Suppressor macrophage treated with lipopolysaccharide for 4 hours (primary cell): ENCODE measurements at places on chromosomes 16 and 17.

GRCh38 chr17:14307560-14308024, 6.7 kb downstream of the HS3ST3B1 start:
- no peak for DNase-seq

GRCh38 chr17:19384723-19385391, 2.1 kb downstream of the MFAP4 start:
- DNase-seq = no peak

DNA sequence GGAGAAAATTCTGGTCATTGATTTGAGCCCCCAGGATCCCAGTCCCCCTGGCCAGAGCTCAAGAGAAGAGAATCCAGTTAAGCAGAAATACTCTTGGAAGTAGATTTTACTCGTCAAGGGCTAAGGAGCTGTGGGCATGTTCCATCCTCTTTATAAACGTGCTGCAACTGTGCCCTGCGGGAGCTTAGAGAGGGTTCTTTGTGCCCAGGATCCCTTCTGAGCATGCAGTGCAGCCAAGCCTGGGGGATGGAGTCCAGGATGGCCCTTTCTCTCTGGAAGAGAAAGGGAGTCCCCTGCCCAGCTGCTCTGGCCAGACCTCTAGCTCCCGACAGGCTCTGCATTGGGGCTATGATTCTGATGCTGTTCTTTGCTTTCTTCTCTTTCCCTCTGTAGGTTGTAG, 9.5 kb upstream of the LGALS9 start:
- DNase-seq = no peak

- peak; percentile 56 for DNase-seq
Observed at GRCh38 chr17:50218771-50219315, 17.4 kb upstream of the COL1A1 start.

DNA sequence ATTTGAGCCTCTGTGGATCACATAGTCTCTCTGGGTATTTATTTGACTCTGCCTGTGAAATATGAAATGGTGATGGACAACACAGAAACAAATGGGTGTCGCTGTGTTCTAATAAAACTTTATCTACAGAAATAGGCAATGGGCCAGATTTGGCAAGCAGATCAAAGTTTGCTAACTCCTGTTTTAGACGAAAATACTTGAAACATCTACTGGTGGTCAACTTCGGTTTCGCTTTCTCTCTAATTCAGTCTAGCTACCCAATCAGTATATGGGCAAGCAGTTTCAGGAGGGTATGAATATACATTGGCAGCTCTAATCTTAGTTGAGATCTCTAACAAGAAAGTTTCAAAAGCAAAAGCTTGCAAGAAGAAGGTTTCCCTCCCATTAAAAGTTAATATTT, 60.1 kb upstream of the DYNLRB2 start:
- DNase-seq = no peak

- no peak for DNase-seq
Observed at GRCh38 chr16:21584817-21585216, 14.6 kb upstream of the METTL9 start.

DNA sequence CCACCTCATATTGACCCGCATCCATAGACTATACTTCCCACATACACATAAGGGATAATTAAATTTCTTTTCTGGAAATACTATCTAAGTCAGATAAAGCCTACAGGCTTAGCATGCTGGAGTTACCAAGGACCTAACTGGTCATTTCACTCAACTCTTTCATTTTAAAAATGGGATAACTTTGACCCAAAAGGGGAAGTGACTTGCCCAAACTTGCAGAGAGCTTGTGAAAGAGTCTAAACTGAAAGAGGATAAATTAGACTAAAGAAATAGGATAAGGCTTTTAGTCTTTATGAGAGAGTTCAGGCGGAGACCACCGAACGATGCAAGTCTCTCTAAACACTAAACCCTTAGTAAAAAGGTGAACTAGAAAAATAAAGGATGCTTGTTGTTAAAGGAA, 3.9 kb upstream of the KRT33A start:
- peak; percentile 43 for DNase-seq

DNA sequence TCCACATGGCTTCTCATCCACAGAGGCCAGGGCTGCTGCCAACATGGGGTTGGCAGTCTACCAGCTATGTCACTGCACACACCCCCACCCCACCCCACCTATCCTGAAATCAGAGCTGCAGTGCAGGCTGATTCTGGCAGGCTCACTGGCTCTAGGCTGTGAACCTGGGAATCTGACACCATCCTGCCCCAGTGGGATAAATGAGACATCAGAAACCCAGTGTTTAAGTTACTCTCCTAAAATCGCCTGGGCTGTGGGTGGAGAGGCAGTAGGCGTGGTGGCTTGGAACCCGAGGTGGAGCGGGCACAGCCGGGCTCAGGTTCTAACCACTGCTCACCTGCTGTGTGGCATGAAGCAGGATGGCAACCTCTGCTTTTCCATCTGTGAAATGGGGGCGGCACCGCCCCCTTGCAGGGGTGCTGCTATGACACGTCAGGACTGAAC, 5.6 kb downstream of the SLC38A8 start:
- DNase-seq = no peak

DNA sequence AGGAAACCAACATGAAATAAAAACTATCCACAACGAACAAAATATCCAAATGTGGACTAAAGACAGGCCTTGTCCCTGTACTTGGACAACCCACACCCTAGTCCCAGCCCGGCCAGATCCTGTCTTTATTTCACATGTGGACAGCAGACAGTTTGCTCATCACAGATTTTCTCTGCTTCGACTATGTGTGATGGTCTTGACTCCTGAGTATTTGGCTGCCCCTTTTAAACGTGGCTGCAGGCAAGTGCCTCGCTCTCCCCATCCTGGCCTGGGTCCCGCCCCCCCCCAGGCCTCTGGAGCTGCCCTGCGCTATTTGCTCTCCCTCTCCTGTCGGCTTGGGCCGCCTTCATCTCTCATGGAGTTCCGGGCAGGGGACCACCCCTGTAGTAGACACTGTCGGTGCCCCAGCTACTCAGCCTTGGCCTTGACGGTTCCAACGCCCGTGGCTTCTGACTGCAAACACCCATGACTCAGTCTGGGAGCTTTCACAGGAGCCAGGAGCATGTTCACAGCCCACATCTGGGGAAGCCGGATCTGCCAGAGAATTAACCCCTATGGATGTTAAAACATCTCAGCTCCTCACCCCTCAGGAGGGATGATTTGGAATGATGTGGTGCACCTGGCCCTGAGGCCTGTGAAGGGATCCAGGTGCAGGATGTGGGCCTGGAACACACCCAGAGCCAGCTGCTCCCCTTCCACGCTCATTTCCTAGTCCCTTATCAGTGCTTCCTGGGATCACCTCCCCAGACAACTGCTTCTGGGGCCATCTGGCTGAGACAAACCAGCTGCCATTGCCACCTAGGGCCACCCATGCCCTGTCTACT, 229.7 kb upstream of the RPL38 start:
- no peak for DNase-seq

GRCh38 chr17:79970576-79971068, 65.0 kb downstream of the TBC1D16 start:
- peak; percentile 72 for DNase-seq

GRCh38 chr16:68785715-68786114, 48.6 kb downstream of the CDH1 start:
- DNase-seq = no peak

DNA sequence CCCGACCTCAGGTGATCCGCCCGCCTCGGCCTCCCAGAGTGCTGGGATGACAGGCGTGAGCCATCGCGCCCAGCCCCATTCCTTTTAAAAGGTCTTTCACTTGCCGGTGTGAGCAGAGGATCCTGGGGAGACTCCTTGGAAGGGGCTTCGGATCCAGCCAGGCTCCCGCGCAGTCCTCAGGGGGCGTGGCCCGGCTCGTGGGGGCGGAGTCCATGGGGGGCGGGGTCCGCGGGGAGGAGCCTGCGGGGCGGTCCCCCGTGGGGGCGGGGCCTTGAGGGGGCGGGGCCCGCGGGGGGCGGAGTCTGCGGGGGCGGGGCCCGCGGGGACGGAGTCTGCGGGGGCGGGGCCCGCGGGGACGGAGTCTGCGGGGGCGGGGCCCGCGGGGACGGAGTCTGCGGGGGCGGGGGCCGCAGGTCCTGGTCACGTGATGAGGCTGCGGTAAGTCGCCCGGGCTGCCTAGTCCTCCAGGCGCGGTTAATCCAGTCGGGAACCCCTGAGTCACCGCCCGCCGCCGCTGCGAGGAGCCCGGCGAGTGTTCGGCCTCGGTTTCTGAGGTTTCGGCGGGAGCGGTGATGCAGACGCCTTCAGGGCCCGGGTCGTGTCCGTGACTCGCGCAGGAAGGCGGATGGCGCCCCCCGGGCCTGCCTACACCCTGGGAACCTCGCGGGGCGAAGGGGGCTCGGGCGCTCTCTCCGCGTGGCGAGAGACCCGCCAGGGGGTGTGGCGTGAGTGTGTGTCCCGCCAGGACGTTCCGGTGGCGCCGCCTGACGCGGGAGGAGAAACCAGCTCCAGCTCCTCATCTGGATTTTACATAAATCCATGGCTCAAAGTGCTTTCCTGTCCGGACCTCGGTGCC, 23.6 kb upstream of the ABR start:
- peak; percentile 89 for DNase-seq

- no peak for DNase-seq
Observed at GRCh38 chr17:82175201-82175600, 37.4 kb downstream of the CCDC57 start.

- no peak for DNase-seq
Observed at GRCh38 chr16:4263504-4264436, 9.1 kb downstream of the TFAP4 start.

GRCh38 chr16:50839920-50840729, 98.2 kb downstream of the CYLD start:
- no peak for DNase-seq

DNA sequence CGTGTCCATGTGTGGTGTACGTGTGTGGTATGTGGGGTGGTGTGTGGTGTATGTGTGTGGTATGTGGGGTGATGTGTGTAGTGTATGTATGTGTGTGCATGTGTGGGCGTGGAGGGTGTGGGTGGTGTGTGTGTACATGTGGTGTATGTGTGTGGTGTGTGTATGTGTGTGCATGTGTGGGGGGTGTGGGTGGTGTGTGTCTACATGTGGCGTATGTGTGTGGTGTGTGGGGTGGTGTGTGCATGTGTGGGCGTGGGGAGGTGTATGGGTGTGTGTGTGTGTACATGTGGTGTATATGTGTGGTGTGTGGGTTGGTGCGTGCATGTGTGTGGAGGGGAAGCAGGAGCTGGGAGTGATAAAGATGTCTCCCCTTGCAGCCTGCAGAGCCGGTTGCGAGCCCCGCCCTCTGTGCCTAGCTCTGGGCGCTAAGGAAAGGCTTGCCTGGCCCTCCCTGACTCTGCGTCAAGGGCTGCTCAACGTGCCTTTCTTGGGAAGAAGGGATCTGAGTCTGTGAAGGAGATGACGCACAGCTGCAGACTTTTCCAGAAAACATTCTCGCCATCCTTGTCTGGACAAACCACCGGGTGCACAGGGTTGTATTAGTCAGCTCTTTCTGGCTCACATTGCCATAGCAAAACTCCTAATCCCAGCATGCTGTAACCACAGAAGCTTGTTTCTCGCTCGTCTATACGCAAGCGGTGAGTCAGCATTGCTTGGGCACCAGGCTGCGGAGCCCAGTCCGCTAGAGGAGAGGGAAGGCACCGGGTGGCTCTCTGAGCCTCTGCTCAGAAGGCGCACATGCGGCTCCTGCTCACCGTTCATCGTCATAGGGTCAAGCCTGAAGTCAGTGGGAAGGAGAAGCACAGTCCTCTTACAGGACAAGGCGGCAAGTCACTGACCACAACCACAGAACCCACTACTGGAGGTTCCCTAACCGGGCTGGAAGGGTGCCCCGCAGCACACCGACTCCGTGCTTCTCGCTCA, 2.0 kb upstream of the CD300H start:
- DNase-seq = peak; percentile 99

- no peak for DNase-seq
Observed at GRCh38 chr16:19645557-19645981, 72.5 kb downstream of the KNOP1 start.

- no peak for DNase-seq
Observed at GRCh38 chr17:55059724-55060123, 91.2 kb downstream of the STXBP4 start.

DNA sequence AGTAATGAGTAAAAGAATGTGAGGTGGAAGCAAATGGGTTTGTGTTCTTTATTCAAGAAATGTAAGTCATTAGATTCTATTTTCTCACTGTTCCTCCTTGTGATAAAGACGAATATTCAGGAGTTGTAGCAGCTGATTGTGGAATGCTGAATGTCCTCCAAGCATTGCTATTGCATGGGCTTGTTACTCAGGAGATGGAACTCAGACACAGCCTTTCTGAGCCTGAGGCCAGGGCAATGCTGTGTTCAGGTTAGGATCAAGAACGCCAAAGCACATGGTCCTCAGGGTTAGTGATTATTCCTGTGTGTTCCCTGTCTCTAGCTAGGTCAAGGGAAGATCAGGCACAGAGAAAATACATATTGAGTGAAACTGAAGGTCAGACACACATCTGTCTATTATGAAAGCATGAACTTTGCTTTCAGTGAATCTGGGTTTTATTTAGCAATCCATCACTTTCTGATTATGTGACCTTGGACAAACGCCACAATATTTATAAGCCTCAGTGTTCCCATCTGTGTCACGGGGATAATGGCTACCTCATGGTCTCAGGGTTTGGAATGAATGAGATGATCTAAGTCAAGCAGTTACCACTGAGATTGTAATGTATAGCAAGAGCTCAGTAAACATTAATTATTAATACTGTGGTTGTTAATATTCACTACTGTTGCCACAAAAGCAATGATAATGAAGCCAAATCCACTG, 426.8 kb upstream of the DYNLRB2 start:
- no peak for DNase-seq

GRCh38 chr16:67653789-67654402, 6.2 kb downstream of the ACD start:
- DNase-seq = no peak

DNA sequence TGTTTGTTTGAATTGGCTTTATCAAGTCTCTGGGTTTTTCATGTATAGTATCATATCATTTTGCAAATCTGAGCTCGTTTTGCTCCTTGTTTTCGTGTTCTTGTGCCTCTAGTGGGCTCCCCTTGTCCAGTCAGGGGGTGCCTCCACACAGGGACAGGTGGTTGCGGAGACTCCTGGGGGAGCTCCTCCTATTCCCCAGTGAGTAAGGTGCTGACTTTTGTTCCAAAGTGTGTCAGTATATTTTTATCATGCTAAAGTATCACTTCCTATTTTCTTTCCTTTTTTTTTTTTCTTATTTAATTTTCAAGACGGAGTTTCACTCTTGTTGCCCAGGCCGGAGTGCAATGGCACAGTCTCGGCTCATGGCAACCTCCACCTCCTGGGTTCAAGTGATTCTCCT, 30.3 kb upstream of the IL17C start:
- peak; percentile 10 for DNase-seq

DNA sequence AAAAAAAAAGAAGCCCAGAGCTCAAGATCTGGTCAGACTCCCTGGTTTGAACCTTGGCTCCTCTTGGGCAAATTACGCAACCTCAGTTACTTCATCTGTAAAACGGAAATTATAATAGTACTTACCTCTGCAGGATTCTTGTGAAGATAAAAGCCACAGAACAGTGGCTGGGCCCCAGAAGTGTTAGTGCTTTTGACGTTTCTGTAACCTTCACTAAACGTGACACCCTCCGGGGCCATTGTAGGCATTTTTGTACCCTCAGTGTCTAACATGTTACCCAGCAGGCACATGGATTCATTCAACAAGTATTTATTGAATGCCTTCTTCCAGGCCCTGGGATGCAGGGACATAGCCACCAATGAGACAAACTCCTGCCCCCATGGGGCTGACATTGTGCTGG, 58.0 kb downstream of the PITPNC1 start:
- DNase-seq = peak; percentile 70

DNA sequence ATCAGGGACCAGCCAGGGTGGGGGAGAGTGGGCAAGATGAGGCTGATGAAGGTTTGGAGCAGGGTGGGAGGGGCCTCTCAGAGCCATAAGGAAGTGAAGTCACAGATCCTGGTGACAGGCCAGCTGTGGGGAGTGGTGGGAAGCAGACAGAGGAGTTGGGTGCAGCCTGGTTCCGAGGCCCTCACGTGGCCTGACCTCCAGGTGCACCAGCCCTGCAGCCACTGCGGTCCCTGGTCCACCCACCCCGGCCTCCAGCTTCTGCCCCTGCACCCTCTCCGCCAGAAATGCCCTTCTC, 3.9 kb upstream of the ZFPM1 start:
- peak; percentile 14 for DNase-seq
